ENCODE measurements at places on chromosomes 5 and 9. TPM values are rescaled to one million over a fixed set of nuclear protein-coding genes. Genes with fewer than 3 reads are reported as not detected.

The CSF1R gene
- total RNA-seq, result 0.56 TPM

The CSNK1A1 gene
- total RNA-seq, result 562 TPM

The GAS1 gene
- 3.8 TPM for total RNA-seq

The GMCL2 gene
- not detected for total RNA-seq

The ENTPD2 gene
- not detected for total RNA-seq

The LMX1B gene
- under 0.01 TPM for total RNA-seq

The PCSK5 gene
- 3.3 TPM for total RNA-seq

The CDKN2B-AS1 gene
- total RNA-seq, result 3.7 TPM

The TMEM215 gene
- not detected for total RNA-seq

The MEIKIN gene
- not detected for total RNA-seq

The PCDHAC2 gene
- 0.19 TPM for total RNA-seq

The PLPPR1 gene
- not detected for total RNA-seq

The FOXD4L5 gene
- total RNA-seq, result under 0.01 TPM

The PCDHGA11 gene
- 3.1 TPM for total RNA-seq

The CARD19 gene
- total RNA-seq, result 41.2 TPM

The RLN1 gene
- not detected for total RNA-seq

The PIP5K1B gene
- not detected for total RNA-seq

The CNTFR gene
- not detected for total RNA-seq

The TAF11L8 gene
- not detected for total RNA-seq

All from regular cardiac myocyte (primary cell).